ENCODE measurements at places on chromosomes 12 and 14.

- ATAC-seq, result no peak
Measured at GRCh38 chr12:17016116-17016864, 410.3 kb upstream of the LMO3 start.

DNA sequence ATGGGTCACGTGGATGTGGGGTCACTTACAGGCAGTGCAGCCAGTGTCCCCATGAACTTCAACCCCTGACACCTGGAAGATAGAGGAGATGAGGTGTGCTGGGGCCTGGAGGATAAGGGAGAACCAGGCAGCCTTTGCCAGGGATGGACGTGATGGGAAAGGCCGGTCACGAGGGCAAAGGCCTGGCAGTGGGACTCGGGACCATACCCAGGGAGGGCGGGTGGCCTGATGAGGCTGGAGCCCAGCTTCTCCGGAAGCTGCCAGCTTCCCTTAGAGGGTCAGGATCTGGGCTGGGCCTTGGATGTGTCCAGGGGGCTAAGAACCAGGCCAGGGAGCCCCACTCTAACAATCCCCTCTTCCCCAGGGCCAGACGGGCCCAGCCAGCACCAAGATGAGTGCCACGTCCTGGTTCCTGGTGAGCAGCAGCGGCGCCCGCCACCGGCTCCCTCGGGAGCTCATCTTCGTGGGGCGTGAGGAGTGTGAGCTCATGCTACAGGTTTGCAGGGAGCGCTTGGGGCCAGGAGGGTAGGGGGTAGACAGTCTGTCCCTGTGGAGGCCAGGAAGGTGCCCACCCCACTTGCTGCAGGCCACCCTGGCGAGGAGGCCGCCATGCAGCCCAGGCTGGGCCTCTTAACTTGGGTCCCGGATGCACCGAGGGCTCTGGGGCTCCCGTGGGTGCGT lies 3.1 kb downstream of the CEP170B start:
- no peak for ATAC-seq

- ATAC-seq, result no peak
Measured at GRCh38 chr12:22656831-22657230, 31.9 kb downstream of the ETNK1 start.

GRCh38 chr14:91470216-91470615 lies 39.9 kb downstream of the PPP4R3A start:
- no peak for ATAC-seq

DNA sequence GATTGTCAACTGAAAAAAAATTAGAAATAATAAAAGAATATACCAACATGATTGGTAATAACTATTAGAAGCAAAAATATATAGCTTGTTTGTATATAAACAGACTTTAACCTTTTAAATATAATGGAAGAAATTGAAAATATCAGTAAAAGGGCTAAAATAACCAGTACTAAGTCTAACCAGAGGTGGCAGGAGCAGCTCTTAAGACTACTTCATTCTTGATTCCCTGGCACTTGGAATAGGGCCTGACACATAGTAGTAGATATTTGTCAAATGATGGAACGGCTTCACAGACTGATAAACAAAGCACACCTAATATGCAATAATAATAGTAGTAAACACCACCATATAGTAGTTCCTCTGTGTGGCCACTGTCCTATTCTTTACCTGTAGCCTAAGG lies 9.4 kb downstream of the TMEM63C start:
- no peak for ATAC-seq

DNA sequence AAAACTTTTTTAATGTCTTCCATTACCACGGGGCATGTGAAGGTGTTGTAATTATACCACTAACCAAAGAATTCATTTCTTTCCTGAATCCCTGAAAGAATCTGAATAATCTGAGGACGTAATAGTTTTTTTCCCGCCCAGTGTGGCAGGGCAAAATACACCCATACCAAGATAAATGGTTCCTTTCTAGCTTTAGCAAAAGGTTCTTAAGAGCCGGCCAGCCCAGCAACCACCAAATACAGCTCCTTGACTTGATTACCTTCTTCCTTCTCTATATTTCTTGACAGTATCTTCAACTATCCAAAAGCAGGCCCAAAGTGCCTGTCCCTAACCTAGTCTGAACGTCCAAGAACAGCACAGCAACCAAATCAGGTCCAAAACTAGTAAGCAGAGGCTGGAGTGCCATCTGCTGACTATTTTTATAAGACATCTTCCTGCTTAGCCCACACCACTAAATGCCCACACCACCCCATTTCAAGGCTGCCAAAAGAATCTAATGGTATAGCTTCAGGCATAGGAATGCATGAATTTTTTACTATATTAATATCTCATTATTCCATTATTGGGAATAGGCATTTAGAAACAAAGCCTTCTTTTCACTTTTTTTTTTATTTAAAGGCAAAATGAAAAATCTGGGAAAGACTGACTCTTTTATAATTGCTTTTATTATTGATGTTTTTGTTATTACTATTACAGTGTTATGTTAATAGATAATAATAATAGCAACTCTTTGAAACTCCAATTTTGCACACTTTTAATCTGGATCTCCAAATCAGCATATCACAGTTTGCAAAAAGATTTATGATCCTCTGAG lies 524.4 kb downstream of the MED13L start:
- ATAC-seq, result peak; percentile 36

DNA sequence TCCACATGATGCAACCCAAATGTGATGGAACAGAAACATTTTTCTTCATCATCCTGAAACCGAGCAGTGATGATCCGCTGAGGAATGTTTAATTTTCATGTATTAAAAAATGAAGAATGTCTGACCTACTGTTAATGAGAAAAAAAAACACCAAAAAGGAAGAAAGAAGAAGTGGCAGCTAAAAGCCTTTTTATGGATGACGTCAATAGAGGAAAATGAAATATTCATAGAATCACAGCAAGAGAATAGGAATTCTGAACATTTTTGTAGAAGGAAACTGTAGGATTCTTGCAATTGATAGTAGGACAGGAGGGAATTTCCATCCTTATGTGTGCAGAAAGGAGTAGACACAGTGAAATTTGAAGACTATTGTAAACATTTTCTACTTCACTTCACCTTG lies 112.9 kb downstream of the PRKCH start:
- ATAC-seq, result no peak

DNA sequence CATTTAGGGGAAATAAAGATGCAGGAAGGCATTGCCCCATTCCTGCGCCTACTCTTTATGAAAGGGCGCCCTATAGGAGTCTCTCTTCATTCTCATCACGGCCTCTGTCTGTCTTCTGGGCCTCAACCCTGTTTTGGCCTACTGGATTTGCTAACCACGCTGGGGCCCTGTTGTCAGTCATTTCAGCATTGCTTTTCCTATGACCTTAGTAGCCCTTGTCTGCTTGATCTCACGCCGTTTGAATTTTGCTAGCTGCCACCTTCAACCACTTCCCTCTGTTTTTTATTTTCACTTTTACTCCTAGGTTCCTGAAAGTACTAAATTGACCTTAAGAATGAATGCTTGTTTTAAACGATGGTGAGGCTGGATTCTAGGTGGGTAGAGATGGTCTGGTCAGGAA lies 139.0 kb downstream of the SYNE2 start:
- ATAC-seq, result peak; percentile 47
